ENCODE measurements at places on chromosomes 1 and 21.

DNA sequence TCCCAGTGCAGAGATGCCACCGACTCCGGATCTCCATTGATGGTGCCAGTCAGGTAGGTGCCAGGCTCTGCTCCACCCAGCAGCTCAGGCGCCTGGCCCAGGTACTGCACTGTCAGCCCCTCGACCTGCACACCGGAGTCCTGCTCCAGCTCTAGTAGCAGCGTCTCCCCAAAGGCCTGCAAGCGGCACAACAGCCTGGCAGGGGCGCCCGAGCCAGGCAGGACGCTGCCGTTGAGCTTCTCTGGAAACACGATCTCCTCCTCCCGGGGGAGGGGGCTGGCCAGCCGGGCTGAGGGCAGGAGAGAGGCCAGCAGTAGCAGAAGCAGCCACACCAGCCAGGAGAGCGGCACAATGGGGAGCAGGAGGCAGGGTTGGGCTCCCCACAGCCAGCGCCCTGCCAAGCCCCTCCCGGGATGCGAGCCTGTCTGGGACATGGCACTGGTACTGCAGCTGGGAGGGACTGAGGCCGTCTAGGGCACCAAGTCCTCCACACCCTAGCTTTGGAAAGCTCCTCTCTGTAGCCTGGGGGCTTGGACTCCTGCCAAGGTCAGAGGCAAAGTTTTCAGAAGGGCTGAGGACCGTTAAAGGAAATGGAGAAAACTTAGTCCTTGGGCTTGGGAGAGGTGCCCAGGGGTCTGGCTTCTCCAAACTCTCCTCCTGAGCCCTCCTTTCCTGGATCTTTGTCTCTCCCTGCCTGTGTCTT lies 509 bp downstream of the ADAMTS4 start:
- peak; percentile 47 for DNase-seq

GRCh38 chr1:203765029-203765837 lies at the start of gene LAX1:
Gene LAX1 (plus strand): TSS chr1:203765183. CDS start chr1:203765566, 383 bp downstream.
- DNase-seq, result no peak

GRCh38 chr1:221335161-221336101 lies 406.5 kb downstream of the DUSP10 start:
- peak; percentile 77 for DNase-seq

DNA sequence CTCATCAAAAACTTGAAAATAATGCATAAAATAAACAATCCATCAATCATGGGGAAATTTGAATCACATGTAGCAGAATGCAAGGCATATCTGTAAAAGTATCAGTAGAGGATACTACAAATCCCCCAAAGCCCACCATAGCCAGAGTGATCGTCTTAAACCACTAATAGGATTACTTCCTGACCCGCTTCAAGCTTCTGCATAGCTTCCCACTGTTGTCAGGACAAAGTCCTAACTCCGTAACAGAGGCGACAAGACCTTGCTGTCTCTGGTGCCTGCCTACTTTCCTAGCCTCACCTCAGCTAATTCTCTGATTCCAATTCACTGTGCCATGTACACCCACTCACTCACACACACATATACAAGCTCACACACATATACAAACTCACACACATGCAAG lies 161.2 kb upstream of the NFIA start:
- DNase-seq, result no peak

DNA sequence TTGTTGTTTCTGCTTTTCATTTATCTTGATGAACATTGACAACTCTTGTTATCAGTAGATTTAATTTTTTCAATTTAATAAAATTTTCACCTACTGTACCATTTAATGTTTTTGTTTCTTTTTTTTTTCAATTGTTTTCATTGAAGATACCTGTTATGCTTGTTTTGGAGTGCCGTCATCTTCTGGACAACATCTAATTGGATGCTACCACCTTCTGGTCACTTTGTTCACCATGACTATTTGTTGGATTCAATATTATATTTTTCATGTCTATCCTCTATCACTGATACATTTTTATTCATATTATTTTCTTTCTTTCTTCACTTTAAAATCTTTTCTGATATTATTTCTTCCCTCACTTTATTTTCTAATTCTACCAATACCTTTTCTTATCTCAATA lies 14.0 kb downstream of the KRTAP21-2 start:
- no peak for DNase-seq

- peak; percentile 13 for DNase-seq
Observed at GRCh38 chr1:30383221-30383711, 340.1 kb downstream of the MATN1 start.

DNA sequence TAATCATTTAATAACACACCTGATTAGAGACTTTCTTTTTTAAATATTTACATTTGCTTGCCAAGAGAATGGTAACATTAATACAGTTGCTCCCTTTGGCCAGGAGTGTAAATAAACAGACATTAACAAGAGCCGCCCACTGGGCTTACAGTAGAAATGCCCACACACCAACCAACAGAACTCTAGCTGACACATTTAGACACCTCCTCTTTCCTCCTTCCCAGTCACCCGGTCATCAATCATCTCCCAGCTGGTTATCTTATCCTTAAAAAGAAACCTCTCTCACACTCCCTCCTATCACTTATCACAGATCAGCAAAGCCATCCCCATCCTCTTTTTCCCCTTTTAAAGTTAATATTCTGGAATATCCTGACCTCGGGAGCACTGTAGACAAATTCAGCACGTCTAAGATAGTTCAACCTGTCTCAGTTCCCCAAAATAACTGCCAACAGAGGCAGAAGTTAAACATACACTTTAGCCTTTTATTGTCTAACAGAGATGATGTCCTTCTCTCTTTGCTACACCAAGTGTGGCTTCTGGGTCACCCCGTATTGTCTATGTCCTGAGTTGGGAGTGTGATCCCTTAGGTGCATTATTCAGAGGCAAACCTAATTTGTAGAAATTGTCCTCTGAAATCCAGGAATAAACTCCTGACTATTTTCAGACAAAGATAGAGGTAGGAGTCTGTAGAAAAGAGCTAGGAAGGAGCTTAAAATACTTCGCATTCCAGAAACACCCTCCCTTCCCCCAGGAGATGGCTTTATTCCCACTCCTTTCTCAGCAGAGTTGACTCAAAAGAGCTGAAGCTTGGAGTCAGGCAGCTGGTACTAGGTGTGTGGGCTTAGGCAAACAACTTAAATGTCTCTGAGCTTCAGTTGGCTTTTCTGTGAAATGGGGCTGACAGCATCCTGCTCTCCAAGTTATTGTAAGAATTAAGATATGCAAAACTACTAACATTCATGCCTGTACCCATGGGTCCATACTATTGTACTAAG lies 8.8 kb downstream of the MYCL start:
- DNase-seq, result peak; percentile 78

GRCh38 chr21:15135867-15136629 lies 71.2 kb upstream of the NRIP1 start:
- DNase-seq, result no peak

DNA sequence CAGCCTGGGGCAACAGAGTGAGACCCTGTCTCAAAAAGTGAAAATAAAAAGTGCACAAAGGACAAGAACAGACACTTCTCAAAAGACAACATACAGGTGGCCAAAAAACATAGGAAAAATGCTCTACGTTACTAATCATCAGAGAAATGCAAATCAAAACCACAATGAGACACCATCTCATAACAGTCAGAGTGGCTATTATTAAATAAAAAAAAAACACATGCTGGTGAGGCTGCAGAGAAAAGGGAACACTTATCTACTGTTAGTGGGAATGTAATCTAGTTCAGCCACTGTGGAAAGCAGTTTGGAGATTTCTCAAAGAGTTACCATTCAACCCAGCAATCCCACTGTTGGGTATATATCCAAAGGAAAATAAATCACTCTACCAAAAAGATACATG lies 173.2 kb downstream of the SMYD3 start:
- DNase-seq, result no peak

DNA sequence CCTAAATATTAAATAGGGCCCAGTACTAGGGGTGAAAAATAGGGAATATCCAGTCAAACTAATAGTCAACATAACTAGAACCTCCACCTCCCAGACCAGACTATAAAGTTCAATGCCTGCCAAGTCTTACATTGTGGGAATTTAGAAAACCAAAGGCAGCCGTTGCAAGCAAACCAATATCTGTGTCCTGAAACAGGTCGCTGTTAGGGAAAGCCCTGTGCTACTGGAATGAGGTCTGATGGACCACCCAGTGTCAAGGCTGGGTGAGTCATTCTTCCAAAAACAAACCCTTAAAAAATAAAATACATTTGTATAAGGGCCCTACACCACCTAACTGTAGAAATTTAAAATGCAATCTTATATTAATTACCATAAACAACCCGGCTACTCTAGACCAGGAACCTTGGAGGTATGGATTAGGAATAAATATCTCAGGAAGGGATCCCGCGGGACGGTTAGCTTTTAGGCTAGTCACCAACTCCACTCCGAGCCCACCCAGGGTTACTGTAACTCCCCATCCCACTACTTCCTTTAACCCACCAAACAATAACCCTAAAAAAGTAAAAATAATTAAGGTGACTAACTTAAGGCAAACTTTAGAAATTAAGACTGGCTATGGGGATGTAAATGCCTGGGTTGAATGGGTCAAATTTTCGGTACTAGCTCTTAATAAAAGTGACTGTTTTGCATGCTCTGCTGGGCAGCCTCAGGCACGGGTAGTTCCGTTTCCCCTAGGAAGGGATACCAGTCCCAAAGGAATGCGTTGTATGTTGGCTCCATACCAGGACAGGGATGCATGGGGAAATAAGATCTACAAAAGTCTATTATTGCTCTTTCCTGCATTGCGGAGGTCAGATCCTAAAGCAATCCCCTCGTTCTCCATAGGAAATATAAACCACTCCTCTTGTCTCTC lies 65.4 kb upstream of the TLR5 start:
- DNase-seq, result peak; percentile 53

DNA sequence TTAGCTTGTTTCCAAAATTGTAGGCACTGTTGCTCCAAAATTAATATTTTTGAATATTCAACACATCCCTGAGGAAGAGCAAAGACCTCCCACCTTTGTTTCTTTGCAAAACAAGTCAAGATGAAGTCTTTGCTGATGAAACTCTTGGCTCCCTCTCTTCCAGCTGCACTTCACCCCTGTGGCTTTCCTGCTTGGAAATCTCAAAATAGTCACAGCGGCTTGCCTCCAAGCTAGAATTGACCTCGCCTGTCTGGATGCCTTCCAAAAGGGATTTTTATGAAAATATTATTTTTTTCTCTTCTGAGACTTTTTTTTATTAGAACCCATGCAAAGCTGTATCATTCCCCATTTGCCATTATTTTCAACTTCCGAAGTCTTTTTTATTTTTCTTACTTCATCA lies 71.1 kb upstream of the MROH9 start:
- peak; percentile 83 for DNase-seq

DNA sequence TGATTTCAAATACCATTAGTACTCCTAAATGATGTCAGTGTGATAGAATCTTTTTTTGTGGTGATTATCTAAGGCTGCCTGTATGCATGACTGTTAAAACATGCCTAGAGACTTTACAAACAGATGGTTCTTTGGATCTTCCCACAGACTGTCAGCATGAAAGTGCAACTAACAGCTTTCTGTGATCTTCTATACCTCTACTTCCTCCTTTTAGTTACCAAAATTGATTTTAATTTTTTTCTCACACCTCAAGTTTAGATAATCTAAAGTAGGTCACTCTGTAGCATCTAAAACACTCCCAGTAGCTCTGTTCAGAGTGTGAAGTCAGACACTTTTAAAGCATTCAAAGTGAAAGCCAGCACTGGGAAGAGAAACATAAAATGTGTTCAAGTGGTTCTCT lies 534.5 kb downstream of the PTPRC start:
- DNase-seq, result peak; percentile 47

DNA sequence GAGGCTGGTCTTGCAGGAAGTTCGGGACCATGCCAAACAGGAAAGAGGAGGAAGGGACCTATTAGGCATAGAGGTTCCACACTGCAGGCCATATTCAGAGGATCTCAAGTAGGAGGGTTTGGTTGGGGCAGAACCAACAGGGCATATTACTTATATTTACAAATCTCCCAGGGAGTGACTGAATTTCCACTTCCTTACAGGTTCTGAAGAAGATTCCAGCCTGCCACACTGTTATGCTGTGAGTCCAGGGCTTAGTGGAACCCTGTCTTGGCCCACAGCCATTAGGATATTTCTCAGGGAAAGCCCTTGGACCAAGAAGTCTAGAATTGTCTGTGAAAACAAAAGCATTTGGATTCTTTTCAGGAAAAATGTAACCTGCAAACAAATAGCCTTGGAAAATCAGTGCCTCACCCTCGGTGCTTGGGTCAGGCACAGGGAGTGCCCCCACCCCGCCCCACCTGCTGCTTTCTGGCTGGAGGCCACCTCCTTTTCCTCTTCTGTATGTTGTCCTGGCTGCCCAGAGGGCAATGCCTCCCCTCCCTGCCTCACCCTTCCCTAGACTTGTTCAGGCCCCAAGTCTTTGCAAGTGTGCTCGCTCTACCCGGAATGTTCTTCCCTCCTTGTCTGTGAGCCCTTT lies 41.0 kb upstream of the JUN start:
- DNase-seq, result peak; percentile 20

- no peak for DNase-seq
Observed at GRCh38 chr1:202953392-202953791, 4.7 kb downstream of the ADIPOR1 start.

GRCh38 chr1:20885121-20885520 lies 98.0 kb upstream of the HP1BP3 start:
- peak; percentile 9 for DNase-seq

DNA sequence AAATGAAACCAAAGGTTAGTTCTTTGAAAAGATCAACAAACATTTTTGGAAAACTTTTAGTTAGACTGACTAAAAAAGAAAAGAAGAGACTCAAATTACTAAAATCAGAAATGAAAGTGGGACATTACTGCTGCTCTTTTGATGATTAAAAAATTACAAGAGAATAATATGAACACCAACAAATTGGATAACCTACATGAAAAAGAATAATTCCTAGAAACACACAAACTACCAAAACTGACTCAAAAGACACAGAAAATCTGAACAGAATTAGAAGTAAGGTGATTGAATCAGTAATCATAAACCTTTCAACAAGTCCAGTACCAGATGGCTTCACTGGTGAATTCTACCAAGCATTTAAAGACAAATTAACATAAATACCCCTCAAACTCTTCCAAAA lies 5.6 kb downstream of the KIFAP3 start:
- no peak for DNase-seq

DNA sequence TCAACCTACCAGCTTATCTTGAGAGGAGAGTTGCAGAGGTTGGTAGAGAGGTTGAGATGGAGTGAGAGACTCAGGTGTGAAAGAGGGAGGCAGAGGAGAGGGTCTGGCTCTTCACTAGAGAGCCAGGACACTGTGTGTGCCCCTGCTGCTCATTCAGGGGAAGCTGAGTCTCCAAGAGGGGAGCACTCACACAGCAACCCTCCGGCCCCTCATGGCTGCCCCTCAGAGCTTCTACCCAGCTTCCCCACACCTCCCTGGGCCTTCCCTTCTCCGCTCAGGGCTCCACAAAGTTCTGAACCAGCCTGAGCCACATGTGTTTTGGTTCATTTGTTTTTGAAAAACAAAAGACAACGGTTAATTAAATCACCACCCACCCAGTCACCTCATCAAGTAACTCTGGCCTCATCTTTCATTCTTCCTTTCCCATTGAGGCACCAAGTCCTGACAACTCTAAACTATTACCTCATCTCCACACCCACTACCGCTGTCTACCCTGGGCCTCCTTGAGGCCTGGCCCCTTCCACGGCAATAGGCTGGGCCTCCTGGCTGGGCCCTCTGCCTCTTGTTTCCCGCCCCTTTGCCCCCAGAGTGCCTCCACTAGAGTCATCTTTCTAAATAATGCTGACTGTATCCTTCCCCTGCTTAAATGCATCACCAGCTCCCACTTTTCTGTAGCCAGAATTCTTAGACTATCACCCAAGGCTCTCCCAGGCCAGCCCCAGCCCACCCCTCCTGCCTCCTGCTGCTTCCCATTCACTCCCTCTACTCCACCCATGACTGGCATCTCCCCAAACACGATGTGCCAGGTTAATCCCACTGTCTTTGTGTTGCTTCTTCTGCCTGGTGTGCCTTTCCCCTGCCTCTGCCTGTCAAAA lies 33.0 kb downstream of the TNNT2 start:
- no peak for DNase-seq

- DNase-seq, result no peak
Observed at GRCh38 chr1:88407248-88407647, 276.8 kb upstream of the PKN2 start.
